ENCODE measurements at places on chromosomes 5 and 9.

DNA sequence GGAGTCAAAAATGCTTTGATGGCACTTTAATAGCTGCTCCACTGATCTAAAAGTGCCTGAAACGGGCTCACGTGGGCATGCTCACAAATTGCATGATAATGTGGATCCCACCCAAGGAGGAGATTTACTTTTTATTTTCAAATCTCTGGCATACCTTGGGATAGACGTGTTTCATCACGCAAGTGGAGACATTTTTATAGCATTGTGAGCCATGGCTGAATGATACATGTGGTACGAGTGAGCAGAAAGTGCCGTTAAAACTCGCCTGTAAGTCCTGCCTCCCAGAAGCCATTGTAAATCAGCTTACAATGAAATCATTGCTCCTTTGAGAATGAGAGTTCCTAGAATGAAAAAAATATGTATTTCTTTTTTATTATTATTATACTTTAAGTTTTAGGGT lies 514.7 kb downstream of the MAT2B start:
- DNase-seq: no peak

DNA sequence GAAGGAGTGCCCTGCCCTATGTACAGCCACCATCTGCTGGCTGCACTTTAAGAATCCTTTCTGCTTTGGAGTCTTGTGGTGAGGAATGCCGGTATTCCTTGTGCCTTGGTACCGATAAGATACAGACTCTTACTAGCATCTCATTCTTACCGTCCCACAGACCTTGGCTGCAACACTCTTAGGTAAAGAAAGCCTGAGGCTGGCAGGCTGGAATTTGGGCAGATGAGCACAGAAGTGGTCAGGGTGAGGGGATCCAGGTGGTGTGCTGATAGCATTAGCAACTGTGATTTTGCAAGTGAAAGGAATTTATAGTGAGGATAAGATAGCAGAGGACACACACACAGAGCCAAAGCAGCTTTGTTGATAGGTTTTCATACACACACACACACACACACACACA lies 198.1 kb downstream of the ENC1 start:
- no peak for DNase-seq

DNA sequence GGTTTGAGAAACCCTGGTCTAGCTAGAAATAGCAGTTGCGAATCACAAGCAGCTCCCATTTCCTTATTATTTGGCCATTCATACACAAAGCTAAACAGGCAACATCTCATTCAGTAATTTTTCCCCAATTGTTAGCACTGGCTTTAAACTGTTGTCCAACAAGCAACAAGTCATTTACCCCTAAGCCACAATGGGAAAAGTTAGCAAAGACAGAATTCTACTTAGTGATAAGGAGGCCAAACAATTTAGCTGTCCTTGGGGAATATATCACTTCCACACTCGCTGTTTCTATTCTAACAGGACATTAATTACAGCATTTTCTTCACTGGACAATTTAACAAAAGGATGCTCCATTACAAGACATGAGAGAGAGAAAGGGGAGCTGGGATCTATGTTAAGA lies 2.8 kb downstream of the MYO10 start:
- peak; percentile 32 for DNase-seq

GRCh38 chr9:87503927-87504326 lies 6.3 kb downstream of the DAPK1 start:
- no peak for DNase-seq

DNA sequence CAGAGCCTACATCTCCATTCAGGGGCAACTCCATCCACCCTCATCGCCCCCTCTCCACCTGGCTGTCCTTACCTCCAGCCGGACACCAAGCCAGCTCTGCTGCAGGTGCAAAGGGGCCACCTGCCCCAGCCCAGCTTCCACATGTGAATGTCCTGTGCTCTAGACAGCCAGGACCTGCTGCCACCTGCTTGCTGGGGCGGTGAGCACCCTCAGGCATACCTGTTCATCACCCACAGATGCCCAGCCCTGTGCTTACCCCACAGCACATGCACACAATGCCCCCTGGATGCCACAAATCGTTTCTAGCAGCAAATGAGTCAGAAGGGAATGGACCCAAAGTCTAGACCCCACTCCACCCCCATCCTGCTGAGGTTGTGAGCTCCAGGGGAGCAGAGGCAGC lies 13.3 kb upstream of the NKD2 start:
- no peak for DNase-seq

DNA sequence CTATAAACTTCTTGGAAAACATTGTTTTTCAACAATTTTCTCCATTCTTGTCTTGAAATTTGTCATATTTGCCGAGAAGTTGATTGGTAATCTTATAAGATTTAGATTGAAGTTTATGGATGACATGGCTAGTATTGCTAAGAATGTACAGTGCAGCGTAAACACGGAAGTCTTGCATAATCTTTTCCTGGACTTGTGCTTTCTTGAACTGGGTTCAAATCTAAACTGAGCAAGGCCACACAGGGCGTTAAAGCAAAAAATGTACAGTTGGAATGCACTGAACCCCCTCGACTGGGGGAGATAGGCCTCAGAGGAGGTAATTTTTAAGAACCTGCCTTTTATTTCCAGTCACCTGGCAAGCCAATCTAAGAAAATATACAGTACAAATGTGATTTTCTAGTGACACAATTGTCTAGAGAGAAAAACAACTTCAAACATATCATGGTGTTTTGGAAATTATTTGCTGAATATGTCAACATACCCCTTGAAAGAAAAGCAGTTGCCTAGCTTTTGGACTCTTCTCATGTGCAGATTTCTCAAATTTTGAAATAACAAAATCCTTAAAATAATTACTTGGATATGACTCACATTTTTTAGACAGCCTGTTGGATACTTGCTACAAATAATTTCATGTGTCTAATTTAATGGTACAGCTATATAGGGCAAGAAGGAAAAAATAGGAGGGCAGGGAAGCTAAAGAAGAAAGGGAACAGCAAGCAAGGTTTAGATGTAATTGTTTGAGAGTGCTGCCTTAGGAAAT lies 18.5 kb upstream of the GAS1 start:
- peak; percentile 45 for DNase-seq

- DNase-seq: no peak
Measured at GRCh38 chr9:98927724-98928123, 16.0 kb upstream of the COL15A1 start.

- DNase-seq: peak; percentile 18
Measured at GRCh38 chr9:114893221-114894010, 37.0 kb downstream of the TNFSF8 start.

- peak; percentile 62 for DNase-seq
Measured at GRCh38 chr5:179607160-179607931, 16.1 kb downstream of the HNRNPH1 start.

DNA sequence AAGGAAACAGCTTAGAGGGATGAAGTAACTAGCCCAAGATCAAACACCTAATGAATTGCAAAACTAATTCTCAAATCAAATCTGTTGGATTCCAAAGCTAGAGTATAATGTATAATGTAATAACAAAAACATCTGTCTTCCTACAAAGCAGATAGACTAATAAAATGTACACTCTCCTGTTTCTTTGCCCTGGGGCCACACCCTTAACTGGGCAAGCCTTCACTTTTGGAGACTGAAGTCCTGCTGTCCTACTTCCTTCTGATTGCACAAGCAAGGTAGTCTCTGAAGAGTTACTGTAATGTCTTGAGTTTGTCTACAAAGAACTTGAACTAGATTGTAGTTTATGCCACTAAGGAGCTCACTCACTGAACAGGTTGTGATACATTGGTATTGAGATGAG lies 2.5 kb downstream of the TTC1 start:
- DNase-seq: no peak

GRCh38 chr9:93129286-93129685 lies 4.8 kb downstream of the NINJ1 start:
- no peak for DNase-seq

DNA sequence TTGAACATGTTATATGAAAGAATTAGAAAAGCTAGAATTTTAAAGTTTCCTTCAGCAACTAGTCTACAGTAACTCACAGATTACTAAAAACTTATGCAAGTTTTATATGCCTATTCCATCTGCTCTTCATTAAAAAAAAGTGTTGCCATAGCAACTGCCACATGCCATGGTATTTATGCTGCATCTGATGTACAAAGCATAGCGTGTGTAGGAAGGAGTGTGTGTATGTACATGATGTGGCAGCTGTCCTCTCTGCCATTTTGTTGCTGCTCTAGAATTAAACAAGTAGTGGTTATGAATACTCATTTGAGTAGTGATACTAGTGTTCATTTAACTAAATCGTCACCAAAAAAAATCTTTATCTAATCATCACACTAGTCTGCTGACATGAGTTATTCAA lies 593.5 kb downstream of the CETN3 start:
- DNase-seq: peak; percentile 23

GRCh38 chr9:127981559-127982121 lies 851 bp upstream of the EEIG1 start:
- no peak for DNase-seq

DNA sequence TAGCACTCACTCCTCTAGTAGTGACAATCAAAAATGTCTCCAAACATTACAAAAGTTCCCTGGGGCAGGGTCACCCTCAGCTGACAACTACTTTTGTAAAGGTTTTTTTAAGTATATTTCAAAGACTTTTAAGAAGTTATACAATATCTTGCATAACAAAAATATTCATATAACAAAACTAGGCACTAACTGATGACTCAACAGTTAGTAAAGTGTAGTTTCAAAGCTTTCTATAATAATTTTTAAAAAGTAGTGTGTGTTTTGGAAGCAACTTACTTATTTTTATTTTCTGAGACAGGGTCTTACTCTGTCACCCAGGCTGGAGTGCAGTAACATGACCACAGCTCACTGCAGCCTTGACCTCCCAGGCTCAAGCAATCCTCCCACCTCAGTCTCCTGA lies 84.9 kb downstream of the BAAT start:
- DNase-seq: no peak

- peak; percentile 96 for DNase-seq
Measured at GRCh38 chr5:169161022-169161680, 139.8 kb downstream of the SLIT3 start.

GRCh38 chr5:37966291-37966690 lies 126.5 kb upstream of the GDNF start:
- no peak for DNase-seq

GRCh38 chr5:68277431-68277830 lies 61.9 kb downstream of the PIK3R1 start:
- no peak for DNase-seq

DNA sequence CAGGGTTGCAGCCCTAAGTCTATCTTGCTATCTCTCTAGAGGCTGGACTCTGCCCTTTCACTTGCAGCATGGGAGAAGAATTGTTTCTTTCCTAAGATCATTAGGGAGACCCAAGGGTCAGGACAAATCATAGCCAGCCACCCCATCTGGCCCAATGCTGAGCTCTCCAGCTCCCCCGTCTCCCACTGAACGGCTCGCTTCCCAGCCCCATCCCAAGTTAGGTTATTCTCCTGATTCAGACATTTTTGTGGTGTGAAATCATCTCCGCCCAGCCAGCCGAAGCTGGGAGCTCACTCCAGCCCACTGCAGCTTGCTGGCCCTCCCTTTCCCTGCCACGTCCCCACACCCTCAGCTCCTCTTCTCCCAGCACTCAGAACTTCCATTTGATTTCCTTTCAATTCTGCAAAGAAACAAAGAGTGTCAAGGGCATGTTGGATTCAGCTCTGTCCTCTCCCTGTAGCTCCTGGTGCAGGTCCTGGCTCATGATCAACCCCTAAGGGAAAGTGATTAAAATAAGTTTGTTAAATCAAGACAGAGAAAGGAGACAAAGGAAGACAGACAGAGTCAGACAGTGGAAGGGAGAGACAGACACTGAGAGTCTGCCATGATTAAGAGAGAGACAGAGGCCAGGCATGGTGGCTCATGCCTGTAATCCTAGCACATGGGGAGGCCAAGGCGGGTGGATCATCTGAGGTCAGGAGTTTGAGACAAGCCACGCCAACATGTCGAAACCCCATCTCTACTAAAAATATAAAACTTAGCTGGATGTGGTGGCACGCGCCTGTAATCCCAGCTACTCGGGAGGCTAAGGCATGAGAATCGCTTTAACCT lies 12.6 kb upstream of the SPARC start:
- peak; percentile 98 for DNase-seq

Measured in GM23248 (cell line).